Hindlimb muscle (tissue), 1 donor: ENCODE measurements at places on chromosomes 4 and X.
A peak's percentile ranks its signal among the peaks of the same experiment; 100 is the strongest.

- no peak for DNase-seq
These were observed 27.0 kb downstream of the SH2D1A start for GRCh38 chrX:124373348-124373747.

- DNase-seq: no peak
These were observed 11.7 kb downstream of the PHEX start for GRCh38 chrX:22043872-22044271.

DNA sequence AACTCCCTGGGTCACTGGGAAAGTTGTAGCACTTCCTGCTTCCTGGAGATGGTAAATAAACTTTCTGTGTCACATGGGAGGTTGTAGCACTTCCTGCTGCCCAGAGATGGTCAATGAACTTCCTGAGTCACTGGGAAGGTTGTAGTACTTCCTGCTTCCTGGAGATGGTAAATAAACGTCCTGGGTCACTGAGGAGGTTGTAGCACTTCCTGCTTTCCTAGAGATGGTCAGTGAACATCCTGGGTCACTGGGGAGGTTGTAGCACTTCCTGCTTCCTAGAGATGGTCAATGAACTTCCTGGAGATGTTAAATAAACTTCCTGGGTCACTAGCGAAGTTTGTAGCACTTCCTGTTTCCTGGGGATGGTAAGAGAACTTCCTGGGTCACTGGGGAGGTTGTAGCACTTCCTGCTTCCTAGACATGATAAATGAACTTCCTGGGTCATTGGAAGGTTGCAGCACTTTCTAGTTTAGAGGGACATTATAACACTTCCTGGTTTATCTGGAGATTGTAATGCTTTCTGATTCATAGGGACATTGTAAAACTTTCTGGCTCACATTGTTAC is 62.3 kb upstream of the CD99 start:
- DNase-seq: no peak

GRCh38 chrX:148310426-148311165 is 189.8 kb upstream of the AFF2 start:
- DNase-seq: no peak

DNA sequence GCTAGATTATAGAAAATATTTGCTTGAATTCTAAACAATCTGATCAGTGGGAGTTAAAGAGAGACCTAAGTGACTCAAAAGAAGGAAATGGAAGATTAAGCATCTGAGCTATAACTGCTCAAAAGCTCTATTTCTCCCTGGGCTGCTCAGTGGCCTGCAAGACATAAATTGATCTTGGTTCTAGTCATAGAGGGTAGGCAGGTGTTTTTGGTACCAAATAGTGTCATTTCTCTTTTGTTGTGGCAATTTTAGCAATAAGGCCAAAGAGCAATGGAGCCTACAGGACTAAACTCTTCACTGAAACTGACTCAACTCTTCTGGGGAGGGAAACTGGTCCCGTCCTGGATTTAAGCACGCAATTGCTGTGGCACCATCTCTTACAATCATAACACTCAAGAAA is 33.9 kb upstream of the BMP2K start:
- DNase-seq: no peak

- no peak for DNase-seq
These were observed 7.5 kb upstream of the KLHL15 start for GRCh38 chrX:24034485-24034884.

DNA sequence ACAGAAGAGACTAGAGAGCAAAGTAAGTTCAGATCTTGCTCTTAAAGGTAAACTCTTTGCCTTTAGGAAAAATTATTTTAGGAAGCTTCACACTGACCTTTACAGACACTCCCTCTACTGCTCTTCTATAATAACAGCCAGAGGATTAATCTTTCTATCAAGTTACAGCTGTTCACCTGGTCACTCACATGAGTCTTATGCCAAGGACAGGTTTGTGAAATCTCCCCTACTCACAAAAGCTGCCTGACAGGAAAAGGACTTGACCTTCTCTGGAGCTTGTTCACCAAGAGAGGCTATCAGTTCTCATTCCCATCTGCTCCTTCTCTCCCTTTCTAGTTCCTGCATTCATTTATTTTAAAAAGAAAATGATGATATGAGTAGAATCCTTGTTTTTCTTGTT is 117.3 kb downstream of the C4orf51 start:
- no peak for DNase-seq

GRCh38 chr4:19187691-19188090 is 1064.0 kb upstream of the SLIT2 start:
- DNase-seq: no peak

- no peak for DNase-seq
These were observed 2358.0 kb downstream of the PCDH7 start for GRCh38 chr4:33078145-33078544.

- no peak for DNase-seq
These were observed 620.2 kb upstream of the BOD1L1 start for GRCh38 chr4:14247767-14248166.

DNA sequence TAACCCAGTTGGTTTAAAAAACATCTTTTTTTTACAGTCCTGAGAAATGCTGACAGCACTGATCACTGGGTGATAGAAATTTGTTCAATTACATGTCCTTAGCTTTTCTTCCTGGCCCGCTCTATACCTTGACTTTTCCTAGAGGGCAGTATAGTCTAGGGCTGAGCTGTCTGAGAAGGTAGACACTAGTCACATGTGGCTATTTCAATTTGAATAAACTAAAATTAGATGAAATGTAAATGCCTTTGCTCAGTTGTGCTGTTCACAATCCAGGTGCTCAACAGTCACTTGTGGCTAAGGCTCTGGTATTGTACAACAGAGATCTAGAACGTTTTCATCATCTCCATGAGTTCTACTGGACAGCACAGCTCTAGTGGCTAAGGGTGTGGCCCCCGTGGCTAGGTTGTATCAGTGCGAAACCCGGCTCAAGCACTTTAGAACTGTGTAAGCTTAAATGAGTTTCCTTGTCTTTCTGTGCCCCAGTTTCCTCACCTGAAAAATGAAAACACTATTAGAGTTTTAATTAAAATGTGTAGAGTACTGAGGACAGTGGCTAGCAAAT is 111.6 kb upstream of the WDR17 start:
- DNase-seq: no peak

GRCh38 chr4:123597586-123597985 is 201.0 kb downstream of the SPRY1 start:
- DNase-seq: no peak

DNA sequence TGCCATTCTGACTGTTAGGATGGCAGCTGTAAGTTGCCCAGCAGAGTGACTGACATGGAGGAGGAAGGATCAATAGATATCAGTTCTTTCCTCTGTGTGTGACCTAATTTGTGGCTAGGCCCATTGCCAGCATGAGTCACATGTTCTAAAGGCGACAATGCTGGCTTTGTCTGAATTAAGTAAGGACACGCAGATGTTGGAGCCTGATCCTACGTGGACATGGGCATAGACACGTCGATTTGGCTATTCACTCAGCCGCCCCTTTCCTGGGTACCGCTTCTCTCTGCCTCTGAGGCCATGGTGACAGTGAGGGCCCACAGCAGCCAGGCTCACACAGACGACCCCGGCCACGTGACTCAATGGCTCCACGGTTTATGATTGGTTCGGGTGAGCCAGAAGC is 16.3 kb downstream of the PROM1 start:
- DNase-seq: no peak

DNA sequence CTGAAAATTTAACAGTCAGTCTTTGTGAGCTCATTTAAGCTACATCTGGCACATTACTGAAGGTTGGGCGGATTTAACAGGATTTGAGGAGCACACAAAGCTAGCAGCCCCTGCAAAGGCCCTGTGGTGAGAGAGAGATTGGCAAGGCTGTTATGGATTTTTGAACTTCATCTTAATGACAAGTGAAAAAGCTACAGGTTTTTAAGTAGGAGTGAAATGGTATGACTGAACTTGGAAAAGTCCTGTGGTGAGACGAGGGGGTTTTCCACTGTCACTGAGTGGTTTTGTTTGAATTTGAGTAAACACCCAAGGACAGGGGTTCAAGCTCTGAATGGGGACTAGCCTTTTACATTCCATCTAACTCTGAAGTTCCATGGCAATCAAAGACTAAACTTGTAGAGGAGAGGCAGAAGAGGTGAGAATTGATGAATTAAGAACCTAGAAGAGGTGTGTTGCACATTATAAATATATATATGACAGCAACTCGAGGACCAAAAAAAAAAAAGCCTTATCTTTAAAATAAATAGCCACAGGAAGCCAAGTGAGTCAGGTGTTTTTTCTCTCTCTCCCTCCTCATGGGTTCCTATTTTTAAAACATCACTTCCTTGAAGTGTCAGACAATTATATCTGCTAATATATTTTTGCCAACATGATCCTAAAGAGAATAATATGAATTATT is 47.8 kb upstream of the CLNK start:
- no peak for DNase-seq

- no peak for DNase-seq
These were observed 70.1 kb downstream of the USP46 start for GRCh38 chr4:52588771-52589591.

GRCh38 chrX:77820091-77820727 is 34.2 kb upstream of the ATRX start:
- peak; percentile 3 for DNase-seq

GRCh38 chr4:100900134-100900533 is 382.3 kb upstream of the EMCN start:
- DNase-seq: no peak

DNA sequence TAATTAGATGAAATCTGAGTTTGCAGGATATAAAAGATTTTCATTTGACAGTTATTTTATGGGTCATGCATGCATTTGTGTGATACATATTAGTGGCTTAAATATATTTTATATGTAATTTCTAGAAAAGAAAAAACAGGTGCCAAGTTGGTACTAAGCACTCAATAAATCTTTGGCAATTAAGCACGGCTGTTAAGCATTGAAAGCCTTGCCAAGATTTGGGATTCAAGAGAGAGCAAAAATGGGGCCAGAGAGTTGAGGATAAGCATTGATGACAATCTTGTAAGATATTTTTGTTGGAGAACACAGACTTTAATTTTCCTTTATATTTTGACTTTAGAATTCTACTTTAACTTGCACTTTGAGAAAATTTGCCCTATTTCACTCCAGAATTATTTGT is 249.8 kb upstream of the MAD2L1 start:
- no peak for DNase-seq

GRCh38 chrX:70044541-70045245 is 5.0 kb downstream of the AWAT2 start:
- DNase-seq: no peak

GRCh38 chrX:129908636-129909035 is 2.7 kb downstream of the UTP14A start:
- DNase-seq: no peak

DNA sequence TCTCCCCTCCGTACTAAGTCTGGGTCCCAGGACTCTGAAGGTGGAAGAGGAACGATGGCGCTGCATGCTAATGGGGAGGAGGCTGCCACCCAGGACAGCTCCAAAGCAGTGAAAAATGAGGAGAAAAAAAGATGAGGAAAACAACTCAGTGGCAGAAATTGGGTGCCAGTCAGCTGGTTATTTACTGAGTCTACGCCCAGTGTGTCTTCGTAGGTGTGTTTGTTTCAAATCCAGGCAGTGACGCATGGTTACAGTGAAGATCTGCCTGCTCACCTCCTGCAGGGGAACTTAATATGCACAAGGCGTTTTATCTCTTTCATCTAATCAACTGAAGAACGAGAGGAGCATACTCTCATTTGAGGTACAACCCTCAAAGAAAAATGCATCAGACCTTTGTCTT is 70.9 kb upstream of the FBXW7 start:
- no peak for DNase-seq

DNA sequence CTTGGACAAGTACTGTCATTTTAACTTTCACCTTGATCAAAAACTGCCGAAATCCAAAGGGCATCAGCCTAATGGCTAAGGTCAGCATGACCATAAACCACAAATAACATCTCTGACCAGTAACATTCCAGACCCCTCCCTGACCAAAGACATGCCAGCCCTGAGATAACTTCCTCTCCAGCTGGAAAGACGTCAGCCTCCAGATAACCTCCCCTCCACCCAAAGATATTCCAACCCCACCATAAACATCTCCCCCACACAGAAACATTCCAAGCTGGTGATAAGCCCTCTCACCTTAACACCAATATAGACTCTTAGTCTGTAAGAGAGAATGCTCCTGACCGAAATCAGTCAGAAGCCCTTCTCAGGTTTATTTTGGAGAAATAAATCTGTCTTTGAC is 7.4 kb downstream of the PPP1R2C start:
- DNase-seq: no peak

DNA sequence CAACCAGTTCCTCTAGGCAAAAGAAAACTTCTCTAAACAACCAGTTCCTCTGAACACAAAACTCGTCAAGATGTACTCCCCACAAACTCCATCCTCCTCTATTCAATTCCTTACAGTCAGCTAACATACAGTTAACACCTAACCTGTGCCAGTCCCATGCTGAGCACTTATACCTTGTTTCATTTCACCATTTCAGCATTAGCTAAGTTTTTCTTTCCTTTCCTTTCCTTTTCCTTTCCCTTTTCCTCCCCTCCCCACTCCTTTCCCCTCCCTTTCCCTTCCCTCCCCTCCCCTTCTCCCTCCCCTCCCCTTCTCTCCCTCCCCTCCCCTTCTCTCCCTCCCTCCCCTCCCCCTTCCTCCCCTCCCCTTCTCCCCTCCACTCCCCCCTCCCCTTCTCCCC is 13.1 kb downstream of the HERC6 start:
- no peak for DNase-seq

DNA sequence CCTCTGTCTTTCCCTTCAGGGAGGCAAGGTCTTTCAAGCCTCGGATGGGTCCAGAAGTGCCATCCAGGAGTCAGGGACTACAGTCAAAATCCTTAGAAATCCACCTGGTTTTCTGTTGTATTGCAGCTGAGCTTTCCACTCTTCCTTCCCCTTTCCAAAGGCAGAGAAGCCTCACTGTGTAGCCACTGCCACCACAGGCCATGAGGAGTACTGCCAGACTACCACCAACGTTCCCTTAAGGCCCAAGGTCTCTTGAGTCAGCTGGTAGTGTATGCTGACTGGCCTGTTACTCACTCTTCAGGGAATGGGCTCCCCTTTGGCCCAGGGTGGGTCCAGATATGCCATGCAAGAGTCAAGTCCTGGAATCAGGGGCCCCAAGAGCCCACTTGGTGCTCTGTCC is 1454.1 kb downstream of the PCDH19 start:
- no peak for DNase-seq
